ENCODE measurements at places on chromosomes 1 and 21.

DNA sequence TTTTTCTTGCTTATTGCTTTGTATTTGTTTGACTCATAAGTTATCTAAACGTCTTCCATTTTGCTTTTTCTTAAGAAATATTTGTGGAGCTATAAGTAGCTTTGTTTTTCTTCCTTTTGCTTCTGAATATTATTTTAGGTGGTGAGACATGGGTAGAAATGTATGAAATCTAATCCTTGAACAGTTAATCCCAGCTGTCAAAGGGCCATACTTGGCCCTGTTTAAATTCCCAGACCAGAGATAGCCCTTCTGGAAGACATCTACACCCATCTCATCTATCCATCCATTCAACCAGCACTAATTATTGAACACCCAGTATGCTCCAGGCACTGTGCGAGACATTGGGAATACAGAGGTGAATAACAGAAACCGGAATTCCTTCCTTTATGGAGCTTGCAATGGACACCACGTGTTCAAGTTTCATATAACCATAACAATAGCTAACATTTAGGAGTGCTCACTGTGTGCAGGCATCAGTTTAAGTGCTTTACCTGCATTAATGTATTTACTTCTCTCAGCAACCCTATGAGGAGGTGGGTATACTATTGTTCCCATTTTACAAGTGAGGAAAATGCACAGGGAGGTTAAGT is 8.7 kb downstream of the TACSTD2 start:
- DNase-seq: no peak

DNA sequence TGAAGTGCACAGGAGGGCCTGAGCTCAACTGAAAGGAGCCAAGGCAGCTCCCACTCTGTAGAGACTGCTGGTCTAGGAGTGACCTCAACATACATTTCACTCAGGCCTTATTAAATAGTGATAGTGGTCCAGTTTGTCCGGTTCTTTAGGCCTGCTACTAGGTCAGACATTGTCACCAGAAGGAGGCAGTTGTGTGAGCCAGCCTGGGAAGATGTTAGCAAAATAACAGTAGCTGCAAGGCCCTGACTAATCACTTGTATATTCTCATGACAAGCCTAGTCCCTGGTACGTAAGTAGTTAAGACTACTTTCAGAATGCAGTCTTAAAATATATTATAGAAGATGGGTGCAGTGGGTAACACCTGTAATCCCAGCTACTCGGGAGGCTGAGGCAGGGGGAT is 264.0 kb upstream of the CAMK1G start:
- DNase-seq: no peak

GRCh38 chr1:198878566-198878965 is 239.7 kb downstream of the PTPRC start:
- DNase-seq: no peak

- DNase-seq: no peak
Measured at GRCh38 chr1:63940440-63940839, 166.6 kb downstream of the ROR1 start.

GRCh38 chr1:3360646-3361257 is 93.7 kb upstream of the ARHGEF16 start:
- DNase-seq: no peak

DNA sequence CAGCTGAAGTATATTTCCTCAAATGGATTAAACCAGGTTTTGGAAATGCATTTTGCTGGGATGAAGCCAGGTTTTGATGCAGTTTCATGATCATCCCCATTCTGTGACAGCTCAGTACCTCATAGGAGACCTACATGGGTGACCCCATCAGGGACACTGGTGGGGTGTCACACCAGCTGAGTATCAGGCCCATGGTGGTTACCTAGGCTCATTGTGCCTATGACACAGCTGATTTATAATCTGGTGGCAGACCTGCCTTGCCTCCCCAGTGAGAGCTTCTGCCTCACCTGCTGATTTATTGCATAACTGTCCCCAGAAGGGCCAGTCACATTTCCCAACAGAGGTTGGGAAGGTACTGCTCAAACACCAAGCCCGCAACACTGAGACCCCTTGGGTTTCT is 3.8 kb downstream of the NCF2 start:
- no peak for DNase-seq

DNA sequence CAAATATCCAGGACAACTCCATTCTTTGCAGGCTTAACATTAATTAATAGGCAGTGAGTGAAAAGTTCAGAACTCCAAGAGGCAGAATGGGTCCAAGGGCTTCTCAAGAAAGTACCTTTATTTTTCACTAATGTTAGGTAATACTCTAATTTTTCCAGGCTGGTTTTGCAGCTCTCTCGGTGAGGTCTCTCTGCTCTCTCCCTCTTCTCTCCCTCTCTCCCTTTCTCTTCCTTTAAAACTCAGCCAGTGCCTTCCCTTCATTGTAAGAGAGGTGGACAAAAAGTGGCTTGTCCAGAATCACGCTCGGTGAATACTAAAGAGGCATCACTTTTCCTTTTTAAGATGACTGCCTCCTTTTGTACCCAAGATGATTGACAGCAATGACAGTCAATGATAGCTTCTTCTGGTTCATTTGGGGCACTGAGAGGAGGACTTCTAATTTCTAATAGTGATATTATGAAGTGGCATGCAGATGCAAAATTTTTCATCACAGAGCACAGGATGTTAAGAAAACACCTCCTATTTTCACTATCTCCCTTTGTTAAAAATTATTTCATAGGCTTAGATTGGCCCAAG is 1.3 kb upstream of the CHI3L1 start:
- no peak for DNase-seq

- no peak for DNase-seq
Measured at GRCh38 chr1:194078765-194079164, 892.4 kb upstream of the B3GALT2 start.
